ENCODE measurements at places on chromosomes 12 and 14.

GRCh38 chr14:91170504-91171121 is 56.7 kb downstream of the DGLUCY start:
- DNase-seq, result no peak

DNA sequence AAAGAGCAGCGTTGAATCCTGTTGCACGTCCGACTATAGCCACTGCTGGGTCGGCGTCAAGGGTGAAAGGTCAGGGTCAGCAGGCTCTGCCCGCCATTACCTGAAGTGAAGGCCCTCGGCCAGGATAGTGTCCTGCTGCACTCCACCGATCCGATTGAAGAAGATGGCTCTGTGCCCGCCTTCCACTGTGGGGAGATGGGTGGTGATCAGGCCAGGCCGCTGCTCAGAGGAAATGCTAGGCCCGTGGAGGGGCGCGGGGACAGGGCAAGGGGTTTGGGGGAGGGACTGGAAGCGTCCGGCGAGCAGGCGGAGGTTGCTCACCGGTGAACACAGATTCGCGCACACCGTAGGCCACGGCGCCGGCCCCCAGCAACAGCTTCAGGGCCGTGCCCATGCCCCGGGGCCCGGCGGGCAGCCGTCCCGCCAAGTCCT is 352 bp downstream of the PHB2 start:
- DNase-seq, result no peak

GRCh38 chr12:49588721-49589516 is 16.5 kb downstream of the FAM186B start:
- no peak for DNase-seq

DNA sequence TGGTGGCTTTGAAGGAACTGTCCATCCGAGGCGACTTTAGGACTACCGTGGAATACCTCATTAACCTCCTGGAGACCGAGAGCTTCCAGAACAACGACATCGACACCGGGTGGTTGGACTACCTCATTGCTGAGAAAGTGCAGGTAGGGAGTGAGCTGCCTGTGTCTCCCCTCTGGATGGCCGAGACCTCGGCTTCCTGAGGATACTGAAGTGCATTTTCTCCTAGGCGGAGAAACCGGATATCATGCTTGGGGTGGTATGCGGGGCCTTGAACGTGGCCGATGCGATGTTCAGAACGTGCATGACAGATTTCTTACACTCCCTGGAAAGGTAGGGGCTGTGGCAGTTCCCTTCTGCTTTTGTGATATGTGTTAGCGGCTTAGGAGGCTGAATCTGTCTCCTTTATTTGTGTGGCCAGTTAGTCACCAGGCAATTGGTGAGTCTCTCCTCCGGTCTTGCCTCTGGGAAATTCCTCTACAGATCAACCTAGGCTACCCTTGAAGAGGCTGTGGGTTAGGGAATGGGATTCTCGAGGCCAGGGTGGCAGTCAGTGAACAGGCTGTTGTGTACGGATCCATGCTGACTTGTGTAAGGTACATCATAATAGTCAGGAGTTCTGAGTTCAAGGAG is 75.3 kb downstream of the ACACB start:
- no peak for DNase-seq

- DNase-seq, result no peak
Observed at GRCh38 chr14:71693381-71693780, 238.8 kb upstream of the RGS6 start.
